MCF 10A (cell line): ENCODE measurements at places on chromosomes 4 and X.

DNA sequence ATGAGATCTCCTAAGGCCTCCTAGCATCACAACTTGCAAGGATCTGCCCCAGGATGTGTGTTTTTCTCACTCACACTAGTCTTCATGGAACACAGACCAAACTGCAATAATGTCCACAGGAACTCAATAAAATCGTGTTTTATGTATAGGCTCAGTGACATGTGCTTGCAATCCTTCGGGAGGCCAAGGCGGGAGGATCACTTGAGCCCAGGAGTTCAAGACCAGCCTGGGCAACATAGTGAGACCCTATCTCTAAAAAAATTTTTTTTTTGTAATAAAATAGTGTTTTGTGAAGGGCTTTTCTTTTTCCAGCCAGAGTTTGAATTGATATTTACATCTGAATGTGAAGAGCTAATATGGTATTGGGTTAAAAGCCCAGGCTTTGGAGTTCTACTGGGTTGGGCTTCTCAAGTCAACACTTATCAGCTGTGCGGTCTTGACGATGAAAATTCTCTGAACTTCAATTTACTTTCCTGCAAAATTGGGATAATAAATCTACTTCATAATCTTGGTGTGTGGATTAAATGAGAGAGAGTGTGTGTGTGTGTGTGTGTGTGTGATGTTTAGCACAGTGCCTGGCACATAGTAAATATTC, 38.7 kb upstream of the SETD7 start:
- H3K4me3 ChIP-seq: no peak overlapping the region
- DNase-seq: no peak
- H3K4me1 ChIP-seq: peaks cover 35% of the 10 kb centered on the region
- H3K27ac ChIP-seq: no peak overlapping the region

DNA sequence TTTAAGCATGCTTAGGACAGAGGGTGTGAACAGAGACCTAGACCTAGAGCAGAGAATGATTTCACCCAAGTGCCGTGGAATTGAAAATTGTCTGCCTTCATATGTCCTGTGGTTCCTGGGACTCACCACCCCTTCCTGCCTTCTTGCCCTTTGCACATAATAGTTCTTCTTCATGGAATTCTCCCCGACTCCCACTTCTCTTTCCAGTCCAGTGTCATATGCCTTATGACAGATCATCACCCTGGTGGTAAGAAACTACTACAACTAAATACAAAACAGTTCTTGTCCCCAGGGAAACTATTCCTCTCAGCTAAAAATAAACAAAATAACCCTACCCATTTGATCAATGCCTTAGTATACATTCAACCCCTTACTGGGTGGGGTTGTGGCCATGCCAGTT, 43.3 kb downstream of the BMPR1B start:
- no peak overlapping the region for H3K4me3 ChIP-seq
- no peaks in the 10 kb centered on the region for H3K4me1 ChIP-seq
- no peaks in the 10 kb centered on the region for H3K36me3 ChIP-seq
- no peaks in the 10 kb centered on the region for H3K27me3 ChIP-seq
- no peak overlapping the region for H3K27ac ChIP-seq
- DNase-seq: no peak

DNA sequence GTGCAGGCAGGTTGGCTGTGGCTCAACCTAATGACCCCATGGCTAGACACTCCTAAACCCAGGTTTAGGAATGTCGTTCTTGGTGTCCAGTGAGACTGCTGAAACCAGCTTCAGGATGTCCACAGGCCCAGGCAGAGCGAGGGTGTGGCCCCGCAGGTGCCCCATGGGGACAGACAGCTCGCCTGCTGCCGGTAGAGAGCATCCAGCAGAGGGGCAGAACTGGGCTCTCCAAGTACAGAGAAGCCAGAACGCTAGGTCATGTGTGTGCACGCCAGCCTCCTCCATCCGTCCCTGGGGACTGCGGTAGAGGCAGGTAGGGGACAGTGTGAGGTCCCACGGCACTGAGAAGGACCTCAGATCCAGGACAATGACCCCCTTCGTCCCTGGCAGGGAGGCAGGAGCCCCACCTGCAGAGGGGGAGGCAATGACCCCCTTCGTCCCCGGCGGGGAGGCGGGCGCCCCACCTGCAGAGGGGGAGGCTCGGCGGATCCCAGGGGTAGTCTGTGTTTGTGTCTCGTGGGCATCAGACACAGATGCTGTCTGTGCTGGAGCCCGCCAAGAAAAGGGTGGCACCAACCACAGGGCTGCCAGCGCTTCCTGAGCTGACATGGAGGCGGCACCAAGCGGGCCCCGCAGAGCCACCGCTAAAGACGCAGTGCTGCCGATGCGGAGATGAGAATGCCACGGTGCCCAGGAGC, 118.4 kb downstream of the FAM53A start:
- H3K27me3 ChIP-seq: peaks cover 40% of the 10 kb centered on the region
- H3K36me3 ChIP-seq: no peaks in the 10 kb centered on the region
- no peak for DNase-seq
- no peaks in the 10 kb centered on the region for H3K4me1 ChIP-seq

DNA sequence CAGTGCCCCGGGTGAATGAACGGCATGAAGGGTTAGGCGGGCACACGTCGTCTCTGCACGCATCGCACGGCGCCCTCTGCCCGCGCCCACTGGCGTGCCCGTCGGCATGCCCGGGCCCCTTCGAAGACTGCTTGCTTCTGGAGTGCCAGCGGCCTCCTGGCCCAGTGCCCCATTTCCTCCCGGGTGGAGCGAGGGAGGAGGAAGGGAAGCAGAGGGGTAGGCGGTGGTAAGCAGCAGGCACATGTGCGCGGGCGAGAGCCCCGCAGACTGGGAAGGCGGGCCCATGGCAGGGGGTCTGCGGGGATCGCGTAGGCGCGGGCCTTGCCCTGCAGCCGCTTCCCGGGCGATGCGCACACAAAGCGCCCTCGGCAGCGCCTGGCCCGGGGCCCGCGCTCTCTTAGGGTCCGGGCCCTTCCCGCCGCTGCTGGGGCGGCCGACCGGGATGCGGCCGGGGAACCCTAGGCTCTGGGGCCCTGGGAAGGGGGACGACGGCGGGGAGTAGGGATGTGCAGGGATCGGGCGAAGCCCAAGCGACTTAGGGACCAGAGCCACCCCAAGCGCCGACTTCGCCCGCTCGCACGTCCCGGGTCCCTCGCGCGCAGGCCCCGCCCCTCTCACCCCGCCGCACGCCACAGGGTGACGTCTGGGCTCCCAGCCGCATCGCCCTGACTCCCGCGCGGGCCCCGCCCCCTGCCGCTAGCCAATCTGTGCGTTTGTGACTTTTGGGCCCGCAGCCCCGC, 866 bp upstream of the EMD start:
- no peaks in the 10 kb centered on the region for H3K27me3 ChIP-seq
- DNase-seq: peak; percentile 55
- H3K4me3 ChIP-seq: peak overlapping the region; percentile 77
- peaks cover 25% of the 10 kb centered on the region for H3K36me3 ChIP-seq

DNA sequence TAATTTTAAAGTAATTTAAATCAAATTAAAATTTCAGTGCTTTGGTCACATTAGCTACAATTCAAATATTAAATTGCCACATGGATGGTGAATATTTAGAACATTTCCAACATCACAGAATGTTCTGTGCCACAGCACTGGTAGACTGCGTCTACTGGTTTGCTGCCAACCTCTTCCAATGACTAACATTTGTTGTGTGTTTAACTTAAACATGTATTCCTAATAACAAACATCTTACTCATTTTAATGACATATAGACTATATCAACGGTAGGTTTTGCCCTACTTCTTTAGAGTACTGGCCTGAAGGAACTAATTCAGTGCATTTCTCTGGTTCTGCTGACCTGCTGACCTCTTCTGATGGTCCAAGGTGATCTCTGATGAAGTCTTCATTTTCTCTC, 157.6 kb downstream of the DCK start:
- H3K27me3 ChIP-seq: no peaks in the 10 kb centered on the region
- no peak overlapping the region for H3K4me3 ChIP-seq
- H3K27ac ChIP-seq: peak overlapping the region; percentile 44
- no peaks in the 10 kb centered on the region for H3K36me3 ChIP-seq
- H3K4me1 ChIP-seq: peaks cover 7% of the 10 kb centered on the region

DNA sequence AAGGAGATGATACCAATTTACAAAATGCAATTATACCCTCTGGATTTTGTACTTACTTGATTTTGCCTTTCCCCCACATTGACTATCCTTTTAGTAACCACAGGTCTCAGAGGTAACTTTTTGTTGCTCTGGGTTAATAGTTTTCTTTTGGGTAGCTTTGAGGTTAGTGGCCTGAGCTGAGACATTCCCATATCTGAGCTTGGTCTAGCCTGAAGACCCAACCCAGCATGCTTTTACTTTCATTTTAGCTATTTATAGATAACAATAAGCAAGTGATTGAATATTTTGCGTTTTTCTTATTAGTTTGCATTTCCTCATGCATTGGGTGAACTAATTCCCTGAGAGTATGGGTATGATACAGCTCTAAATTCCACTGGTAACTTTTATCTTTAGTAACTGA, 11.8 kb downstream of the HTN1 start:
- no peak overlapping the region for H3K27ac ChIP-seq
- H3K27me3 ChIP-seq: peaks cover 27% of the 10 kb centered on the region
- no peak overlapping the region for H3K4me3 ChIP-seq
- DNase-seq: no peak

DNA sequence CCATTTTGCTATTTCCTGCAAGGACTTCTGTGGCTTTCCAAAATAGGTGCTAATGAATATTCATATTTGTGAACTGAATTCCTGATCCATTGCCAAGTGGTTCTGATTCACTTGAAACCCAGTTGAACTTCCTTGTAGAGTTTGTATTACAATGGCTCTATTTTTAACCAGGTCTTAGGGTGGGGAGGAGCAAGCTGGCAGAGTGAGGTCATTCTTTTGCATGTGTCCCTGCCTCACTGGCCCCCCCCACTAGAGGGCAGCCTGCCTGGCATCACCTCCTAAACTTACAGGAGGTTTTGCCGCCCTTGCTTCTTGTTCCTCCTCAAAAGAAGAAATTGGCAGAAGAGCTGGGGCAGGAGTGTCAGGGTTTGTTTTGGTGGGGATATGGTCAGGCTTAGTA, 10.5 kb downstream of the PTTG2 start:
- H3K36me3 ChIP-seq: no peaks in the 10 kb centered on the region
- H3K4me1 ChIP-seq: no peaks in the 10 kb centered on the region
- DNase-seq: peak; percentile 54
- no peak overlapping the region for H3K4me3 ChIP-seq
- H3K27me3 ChIP-seq: no peaks in the 10 kb centered on the region

DNA sequence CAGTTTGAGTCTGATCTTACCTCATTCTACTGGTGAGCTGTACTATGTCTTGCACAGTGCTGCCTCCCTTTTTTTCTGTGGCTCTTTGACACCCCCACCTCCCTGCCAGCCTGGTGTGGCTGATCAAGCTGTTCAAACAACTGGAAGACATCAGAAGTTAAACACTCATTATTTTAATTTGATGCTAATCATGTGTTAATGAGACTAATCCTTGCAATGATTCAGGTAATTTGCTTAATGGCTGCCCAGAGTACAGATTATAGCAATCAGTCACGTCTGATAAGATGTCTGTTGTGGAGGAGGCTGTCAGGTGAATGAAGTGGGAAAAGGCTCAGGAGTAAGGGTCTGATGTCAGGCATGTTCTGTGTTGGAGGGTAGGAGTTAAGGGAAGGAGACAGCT, 87.4 kb upstream of the GK2 start:
- H3K4me1 ChIP-seq: peaks cover 5% of the 10 kb centered on the region
- no peak overlapping the region for H3K4me3 ChIP-seq
- H3K36me3 ChIP-seq: no peaks in the 10 kb centered on the region
- no peak overlapping the region for H3K27ac ChIP-seq
- H3K27me3 ChIP-seq: peaks cover 45% of the 10 kb centered on the region

GRCh38 chr4:89111833-89112563, 665 bp downstream of the TIGD2 start:
- peaks cover 24% of the 10 kb centered on the region for H3K36me3 ChIP-seq
- peak overlapping the region; percentile 61 for H3K27ac ChIP-seq
- no peaks in the 10 kb centered on the region for H3K27me3 ChIP-seq
- H3K4me3 ChIP-seq: peak overlapping the region; percentile 79
